ENCODE measurements at places on chromosomes 6 and 20. TPM values are rescaled to one million over a fixed set of nuclear protein-coding genes. Genes with fewer than 3 reads are reported as not detected.

DNA sequence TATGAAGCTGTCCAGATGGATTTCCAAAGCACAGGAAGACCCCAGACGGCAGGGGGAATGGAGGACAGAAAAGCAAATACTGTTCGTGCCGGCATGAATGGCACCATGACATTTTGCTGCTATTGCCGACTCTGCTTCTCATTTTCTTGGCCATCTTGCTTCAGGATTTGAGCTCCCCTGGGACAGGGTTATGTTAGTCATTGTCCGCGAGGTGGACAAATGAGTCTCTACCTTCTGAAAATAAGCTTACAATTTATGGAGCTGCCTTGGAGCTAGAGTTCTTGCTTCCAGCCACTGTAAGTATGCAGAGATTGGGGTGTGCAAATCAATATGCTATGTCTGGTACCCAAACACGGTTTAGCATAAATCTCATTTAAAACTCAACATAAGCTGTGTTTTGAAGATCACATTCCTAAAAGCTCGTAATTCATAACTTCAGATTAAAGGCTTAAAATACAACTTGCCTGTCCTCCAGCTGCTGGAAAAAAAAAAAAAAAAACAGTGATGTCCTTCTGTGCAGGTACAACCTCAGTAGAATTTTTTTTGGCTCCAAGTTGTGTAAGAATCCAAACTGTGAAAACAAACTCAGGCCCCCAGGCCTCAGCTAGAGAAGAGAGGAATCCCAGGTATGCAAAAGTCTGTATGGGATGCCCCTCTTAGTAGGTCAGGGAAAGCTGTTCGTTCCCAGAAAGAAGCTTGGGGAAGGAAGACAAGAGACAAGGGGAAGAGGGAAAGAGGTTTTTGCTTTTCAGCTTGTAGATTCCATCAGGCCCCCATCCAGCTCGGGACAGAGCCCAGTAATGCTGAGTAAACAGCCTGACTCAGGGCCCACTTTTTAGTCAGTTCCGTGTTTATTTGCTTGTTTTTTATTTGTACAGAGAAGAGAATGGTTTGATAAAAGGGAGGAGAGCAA, 184.2 kb upstream of the FOXA2 start:
- no peaks in the 10 kb centered on the region for H3K4me1 ChIP-seq
- H3K27ac ChIP-seq, result no peak overlapping the region
- DNase-seq, result no peak
- H3K27me3 ChIP-seq, result peaks cover 4% of the 10 kb centered on the region
- no peaks in the 10 kb centered on the region for H3K36me3 ChIP-seq
- H3K4me3 ChIP-seq, result no peak overlapping the region

- no peak for DNase-seq
- H3K4me3 ChIP-seq, result no peak within 1 kb of the TSS
- H3K4me1 ChIP-seq, result no peaks in the 10 kb centered on the region
- no peak within 1 kb of the TSS for H3K27ac ChIP-seq
- H3K36me3 ChIP-seq, result no peaks in the 10 kb centered on the region
- peaks cover 87% of the 10 kb centered on the region for H3K27me3 ChIP-seq
These were observed at the start of gene MAS1 for GRCh38 chr6:159890792-159891191. Gene MAS1 (plus strand): TSS chr6:159890988. CDS start chr6:159906956, 15,968 bp downstream.

- no peak overlapping the region for H3K27ac ChIP-seq
- no peaks in the 10 kb centered on the region for H3K27me3 ChIP-seq
- no peak overlapping the region for H3K4me3 ChIP-seq
- no peaks in the 10 kb centered on the region for H3K36me3 ChIP-seq
These were observed 26.2 kb upstream of the ENPP4 start for GRCh38 chr6:46103441-46104115.

The CLDN20 gene
- total RNA-seq, result not detected

- H3K36me3 ChIP-seq, result peaks cover 5% of the 10 kb centered on the region
- H3K4me1 ChIP-seq, result no peaks in the 10 kb centered on the region
- no peak overlapping the region for H3K4me3 ChIP-seq
- no peak for DNase-seq
These were observed 275.0 kb upstream of the FLRT3 start for GRCh38 chr20:14612391-14612790.

The MOG gene
- not detected for total RNA-seq

- H3K36me3 ChIP-seq, result peaks cover 20% of the 10 kb centered on the region
- H3K4me3 ChIP-seq, result no peak overlapping the region
- H3K27ac ChIP-seq, result no peak overlapping the region
These were observed 281.2 kb upstream of the SUPT3H start for GRCh38 chr6:45658958-45659357.

The TFB1M gene
- 19.6 TPM for total RNA-seq

The OR2B6 gene
- not detected for total RNA-seq

The C20orf202 gene
- total RNA-seq, result not detected

DNA sequence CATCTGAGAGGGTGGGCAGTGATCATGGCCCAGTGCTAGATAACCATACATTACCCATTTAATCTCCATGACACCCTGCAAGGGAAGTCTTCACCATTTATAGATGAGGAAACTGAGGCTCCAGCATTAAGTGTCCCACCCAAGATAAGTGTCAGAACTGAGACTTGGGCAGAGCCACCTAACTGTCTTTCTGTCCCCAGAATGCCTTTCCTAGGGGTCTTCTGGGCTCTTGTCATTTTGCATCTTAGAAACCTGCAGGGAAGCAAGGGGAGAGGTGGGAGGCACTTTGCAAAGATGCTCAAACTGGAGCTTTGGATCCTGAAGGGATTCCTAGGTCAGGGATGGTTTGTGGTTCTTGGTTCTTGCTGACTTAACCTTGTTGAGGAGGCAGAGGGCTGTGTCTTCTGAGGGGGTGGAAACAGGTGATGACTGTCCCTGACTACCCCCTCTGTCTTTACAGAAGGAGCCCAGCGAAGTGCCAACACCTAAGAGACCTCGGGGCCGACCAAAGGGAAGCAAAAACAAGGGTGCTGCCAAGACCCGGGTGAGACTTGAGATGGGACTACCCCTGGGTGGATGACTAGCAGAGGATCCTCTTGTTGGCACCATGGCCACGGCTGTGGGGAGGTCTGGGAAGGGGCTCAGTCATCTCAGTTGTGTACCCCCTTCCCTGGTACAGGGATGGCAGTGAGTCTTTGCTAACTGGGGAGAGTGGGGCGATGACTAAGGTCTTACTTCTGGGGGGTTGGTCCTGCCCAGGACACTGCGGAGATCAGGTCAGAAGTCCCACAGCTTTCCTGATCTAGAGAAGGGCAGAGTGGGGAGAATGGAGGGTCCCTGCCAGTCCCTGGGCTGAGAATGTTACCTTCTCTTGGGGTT, 5.8 kb downstream of the HMGA1 start:
- peak overlapping the region; percentile 68 for H3K4me3 ChIP-seq
- no peak for DNase-seq
- H3K4me1 ChIP-seq, result peaks cover 94% of the 10 kb centered on the region

The SLC35F1 gene
- not detected for total RNA-seq

The GSTA1 gene
- not detected for total RNA-seq

DNA sequence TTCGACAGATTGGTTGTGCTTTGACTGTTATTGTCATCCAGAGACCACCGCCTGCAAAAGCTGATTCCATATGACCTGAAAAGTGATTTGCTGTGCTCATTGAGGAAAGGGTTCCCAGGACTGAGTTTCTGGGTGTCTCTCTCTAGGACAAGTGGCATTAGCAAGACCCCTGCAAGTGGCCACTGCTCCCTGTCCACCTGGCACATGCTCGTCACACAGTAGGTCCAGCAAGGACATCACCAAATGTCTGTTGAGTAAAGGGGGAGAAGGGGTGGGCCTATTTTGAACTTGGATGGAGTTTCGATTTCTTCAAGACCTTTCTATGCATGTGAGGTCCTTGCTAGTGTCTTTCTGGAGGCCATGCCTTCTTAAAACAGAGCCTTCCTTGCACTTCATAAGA, 48.9 kb upstream of the IYD start:
- H3K27ac ChIP-seq, result no peak overlapping the region
- DNase-seq, result no peak
- H3K27me3 ChIP-seq, result peaks cover 13% of the 10 kb centered on the region
- peaks cover under 1% of the 10 kb centered on the region for H3K4me1 ChIP-seq

The POU5F1 gene
- 0.42 TPM for total RNA-seq

GRCh38 chr6:103672169-103672568, 1187.5 kb downstream of the HACE1 start:
- no peaks in the 10 kb centered on the region for H3K4me1 ChIP-seq
- no peaks in the 10 kb centered on the region for H3K36me3 ChIP-seq
- DNase-seq, result no peak
- no peak overlapping the region for H3K27ac ChIP-seq
- no peak overlapping the region for H3K4me3 ChIP-seq

DNA sequence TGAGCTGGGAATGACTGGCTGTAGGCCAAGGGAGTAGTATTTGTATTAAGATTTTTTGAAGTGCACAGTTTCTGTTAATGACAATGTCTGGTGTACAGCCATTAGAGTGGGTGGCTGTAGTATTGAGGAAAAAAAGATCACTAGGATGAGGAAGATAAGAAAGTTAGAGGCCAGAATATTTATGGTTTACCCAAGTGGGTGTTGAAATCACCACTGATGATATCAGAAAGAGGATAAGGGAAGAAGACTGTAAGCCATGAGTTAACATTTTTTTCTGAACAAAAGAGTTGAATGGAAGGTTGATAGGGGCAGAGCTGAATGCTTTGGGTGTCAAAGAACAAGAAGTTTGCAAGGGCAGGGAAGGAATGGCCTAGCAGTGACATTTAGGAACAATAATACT, 104.7 kb downstream of the PRDM13 start:
- H3K27ac ChIP-seq, result no peak overlapping the region
- DNase-seq, result no peak
- H3K27me3 ChIP-seq, result peaks cover 3% of the 10 kb centered on the region
- H3K36me3 ChIP-seq, result no peaks in the 10 kb centered on the region
- no peaks in the 10 kb centered on the region for H3K4me1 ChIP-seq

GRCh38 chr6:37783025-37783855, 36.3 kb upstream of the ZFAND3 start:
- DNase-seq, result no peak
- H3K27ac ChIP-seq, result peak overlapping the region; percentile 79
- H3K36me3 ChIP-seq, result no peaks in the 10 kb centered on the region
- peaks cover 36% of the 10 kb centered on the region for H3K4me1 ChIP-seq
- H3K4me3 ChIP-seq, result peak overlapping the region; percentile 81
- peaks cover 14% of the 10 kb centered on the region for H3K27me3 ChIP-seq

- DNase-seq, result peak; percentile 19
- H3K4me3 ChIP-seq, result no peak overlapping the region
- no peak overlapping the region for H3K27ac ChIP-seq
- H3K36me3 ChIP-seq, result no peaks in the 10 kb centered on the region
These were observed 95.8 kb downstream of the TMEM242 start for GRCh38 chr6:157227202-157228166.

GRCh38 chr20:60579941-60580515, 621.8 kb downstream of the CDH26 start:
- H3K4me3 ChIP-seq, result no peak overlapping the region
- no peak overlapping the region for H3K27ac ChIP-seq
- no peaks in the 10 kb centered on the region for H3K36me3 ChIP-seq
- no peaks in the 10 kb centered on the region for H3K27me3 ChIP-seq

The ACTL10 gene
- total RNA-seq, result 1.8 TPM

- H3K27ac ChIP-seq, result no peak overlapping the region
- H3K4me3 ChIP-seq, result peak overlapping the region; percentile 64
- DNase-seq, result no peak
These were observed 639 bp upstream of the CD24 start for GRCh38 chr6:106974999-106975737.

The GABRR1 gene
- total RNA-seq, result not detected

GRCh38 chr20:57940868-57941522, 231.2 kb upstream of the PMEPA1 start:
- peaks cover 11% of the 10 kb centered on the region for H3K4me1 ChIP-seq
- no peak overlapping the region for H3K27ac ChIP-seq
- no peak overlapping the region for H3K4me3 ChIP-seq
- H3K27me3 ChIP-seq, result peaks cover 26% of the 10 kb centered on the region

GRCh38 chr20:295804-296203, 1.6 kb upstream of the ZCCHC3 start:
- DNase-seq, result no peak
- H3K27me3 ChIP-seq, result no peaks in the 10 kb centered on the region
- H3K4me1 ChIP-seq, result peaks cover 34% of the 10 kb centered on the region
- peak overlapping the region; percentile 19 for H3K27ac ChIP-seq

- no peak overlapping the region for H3K4me3 ChIP-seq
- H3K27ac ChIP-seq, result no peak overlapping the region
- H3K36me3 ChIP-seq, result no peaks in the 10 kb centered on the region
- H3K4me1 ChIP-seq, result no peaks in the 10 kb centered on the region
- H3K27me3 ChIP-seq, result peaks cover 14% of the 10 kb centered on the region
These were observed 144.2 kb downstream of the EYA2 start for GRCh38 chr20:47038566-47039560.

GRCh38 chr6:165268987-165269386, 40.4 kb downstream of the C6orf118 start:
- H3K4me3 ChIP-seq, result no peak overlapping the region
- no peak for DNase-seq

The SLC17A1 gene
- total RNA-seq, result not detected

The SLC17A4 gene
- total RNA-seq, result not detected

- no peaks in the 10 kb centered on the region for H3K27me3 ChIP-seq
- H3K36me3 ChIP-seq, result peaks cover 4% of the 10 kb centered on the region
- no peak overlapping the region for H3K4me3 ChIP-seq
These were observed 250.9 kb upstream of the RREB1 start for GRCh38 chr6:6856538-6857523.
